D721Med (cell line): ENCODE measurements at places on chromosomes 7 and 10.

DNA sequence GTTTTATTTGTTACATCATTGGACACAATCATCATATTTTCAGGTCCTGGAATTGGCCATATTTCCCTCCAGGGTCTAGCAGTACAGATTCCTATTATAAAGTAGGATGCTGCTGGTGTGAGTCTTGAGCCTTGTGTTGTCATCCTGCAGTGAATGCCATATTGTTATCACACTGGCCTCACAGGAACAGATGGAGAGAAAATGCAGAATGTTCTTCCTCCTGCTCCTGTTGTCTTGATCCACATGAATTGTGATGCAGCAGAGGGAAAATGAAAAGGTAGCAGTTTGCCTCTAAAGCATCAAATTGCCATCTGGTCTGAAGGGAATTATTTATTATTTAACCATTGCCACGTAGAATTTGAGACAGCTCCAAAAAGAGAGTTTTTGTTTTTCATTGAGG, 248.6 kb downstream of the GPAM start:
- DNase-seq = no peak

DNA sequence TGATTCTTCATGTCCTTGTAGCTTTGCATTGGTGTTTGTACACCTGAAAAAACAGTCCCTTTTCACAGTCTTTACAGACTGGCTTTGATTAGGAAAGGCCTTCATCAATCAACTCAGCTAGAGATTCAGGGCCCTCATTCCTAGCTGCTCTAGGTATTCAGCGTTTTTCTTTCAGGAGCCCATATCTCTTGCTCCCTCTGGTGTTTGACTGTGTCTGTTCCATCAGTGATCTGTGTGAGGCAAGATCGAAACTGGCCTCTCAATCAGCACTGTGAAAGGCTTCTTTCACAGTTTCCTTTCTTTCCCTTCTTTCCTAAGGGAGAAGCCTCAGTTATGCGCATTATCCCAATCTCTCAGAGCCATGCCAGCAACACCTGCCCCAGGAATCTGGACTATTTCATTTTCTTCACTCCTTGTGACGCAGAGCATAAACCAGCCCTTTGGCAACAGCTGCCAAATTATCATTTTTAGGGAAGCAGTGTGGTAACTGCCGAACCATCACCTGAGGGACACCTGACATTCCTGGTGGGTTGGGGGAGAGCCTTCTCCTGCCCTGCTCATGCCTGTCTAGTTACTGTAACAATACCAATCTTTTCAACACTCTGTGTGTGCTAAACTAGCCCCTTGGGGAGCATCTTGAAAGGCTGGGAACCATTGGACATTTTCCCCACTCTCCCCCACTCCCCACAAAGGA, 75.7 kb upstream of the CCDC71L start:
- no peak for DNase-seq

- DNase-seq = no peak
These were observed 177.3 kb downstream of the KMT2E start for GRCh38 chr7:105191331-105191730.

DNA sequence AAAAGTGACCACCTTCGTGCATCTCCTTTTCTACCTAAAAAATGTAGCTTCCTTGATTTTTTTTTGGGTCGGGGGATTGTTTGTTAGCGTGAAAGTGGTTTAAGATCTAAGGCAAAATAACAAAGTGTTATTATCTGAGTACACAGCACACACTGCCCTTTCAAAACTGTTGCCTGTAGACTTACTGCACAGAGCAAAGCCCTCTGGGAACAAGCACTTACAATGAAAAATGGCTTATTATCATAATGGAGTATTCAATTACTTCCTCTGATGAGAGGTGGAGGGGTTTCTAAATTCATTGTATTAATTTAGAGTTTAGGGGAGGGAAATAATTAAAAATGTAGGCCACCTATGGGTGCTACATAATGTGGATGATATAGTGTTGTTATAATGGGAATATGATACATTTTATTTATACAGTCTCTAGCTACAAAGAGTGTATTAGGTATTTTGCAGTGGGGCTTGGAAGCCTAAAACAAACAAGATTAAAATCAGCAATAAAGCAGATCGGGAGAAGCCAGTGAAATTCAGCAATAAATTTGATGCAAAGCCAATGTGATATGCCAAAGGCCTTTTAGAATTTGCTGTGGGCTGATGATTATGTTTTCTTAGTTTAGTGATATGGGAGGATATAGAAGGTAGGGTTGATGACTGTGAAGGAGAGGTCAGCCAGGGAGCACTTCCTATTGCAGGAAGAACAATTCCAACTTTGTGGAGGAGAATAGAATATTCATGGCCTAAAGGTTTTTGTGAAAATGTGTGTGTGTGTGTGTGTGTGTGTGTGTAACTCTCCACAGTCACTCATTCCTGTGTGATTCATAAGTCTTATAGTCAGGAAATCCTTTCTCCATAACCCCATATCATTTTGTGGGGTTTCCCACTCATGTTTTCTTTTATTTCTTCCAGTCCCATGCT, 17.7 kb upstream of the EXOC4 start:
- DNase-seq = no peak

- no peak for DNase-seq
These were observed 46.1 kb upstream of the DNAJC1 start for GRCh38 chr10:22049635-22050034.

DNA sequence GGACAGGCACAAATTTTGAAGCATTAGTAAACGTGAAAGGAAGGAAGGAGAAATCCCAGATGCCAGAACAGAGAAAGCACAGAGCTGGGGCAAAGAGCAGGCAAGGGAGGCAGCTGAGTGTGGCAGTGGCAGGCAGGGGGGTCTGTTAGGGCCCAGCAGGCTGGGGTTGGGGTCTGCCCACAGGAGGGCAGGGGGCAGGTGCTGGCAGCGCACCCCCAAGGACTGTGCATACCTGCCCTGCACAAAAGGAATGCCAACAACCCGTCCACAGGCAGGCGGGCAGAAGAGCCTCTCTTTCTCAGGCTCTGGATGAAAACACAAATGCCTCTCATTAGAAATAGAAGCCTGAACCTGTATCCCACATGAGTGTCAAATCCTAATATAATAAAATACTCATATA, 552.3 kb downstream of the PTPRN2 start:
- DNase-seq = no peak

DNA sequence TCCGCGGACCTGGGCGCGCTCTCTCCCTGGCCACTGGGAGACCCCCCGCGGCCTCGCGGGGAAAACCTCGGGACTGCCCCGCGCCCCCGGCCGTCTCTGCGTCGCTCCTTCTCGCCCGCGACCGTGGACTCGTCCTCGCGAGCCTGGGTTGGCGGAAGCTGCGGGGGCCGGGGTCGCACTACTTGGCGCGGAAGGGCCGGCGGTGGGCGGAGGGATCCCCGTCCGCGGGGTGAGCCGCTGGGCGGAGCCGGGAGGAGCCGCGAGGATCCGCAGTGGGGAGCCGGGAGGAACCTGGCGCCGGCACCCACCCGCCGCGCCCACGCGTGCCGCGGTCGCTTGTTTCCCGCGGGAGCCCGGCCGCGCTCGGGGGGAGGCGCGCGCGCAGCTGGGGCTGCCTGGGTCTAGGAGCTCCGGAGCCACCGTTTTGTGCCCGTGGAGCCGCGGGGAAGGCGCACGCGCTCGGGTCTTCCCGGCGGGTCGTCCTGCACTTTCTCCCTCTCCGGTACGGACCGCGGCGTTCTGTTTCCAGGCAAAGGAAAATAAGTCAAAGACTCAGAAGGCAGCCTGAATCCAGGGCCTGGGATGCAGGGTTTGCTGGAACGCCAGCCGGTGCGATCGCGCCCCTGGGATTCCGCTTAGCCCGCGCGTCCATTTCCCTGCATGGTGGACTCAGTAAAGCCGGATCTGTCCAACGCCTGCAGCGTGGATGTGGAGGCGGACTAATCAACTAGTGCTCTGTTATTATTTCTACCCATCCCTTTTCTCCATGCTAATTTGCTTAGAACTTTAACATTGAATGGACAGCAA, 28.7 kb upstream of the KMT2C start:
- DNase-seq = peak; percentile 73
